ENCODE measurements at places on chromosomes 7 and 10.

DNA sequence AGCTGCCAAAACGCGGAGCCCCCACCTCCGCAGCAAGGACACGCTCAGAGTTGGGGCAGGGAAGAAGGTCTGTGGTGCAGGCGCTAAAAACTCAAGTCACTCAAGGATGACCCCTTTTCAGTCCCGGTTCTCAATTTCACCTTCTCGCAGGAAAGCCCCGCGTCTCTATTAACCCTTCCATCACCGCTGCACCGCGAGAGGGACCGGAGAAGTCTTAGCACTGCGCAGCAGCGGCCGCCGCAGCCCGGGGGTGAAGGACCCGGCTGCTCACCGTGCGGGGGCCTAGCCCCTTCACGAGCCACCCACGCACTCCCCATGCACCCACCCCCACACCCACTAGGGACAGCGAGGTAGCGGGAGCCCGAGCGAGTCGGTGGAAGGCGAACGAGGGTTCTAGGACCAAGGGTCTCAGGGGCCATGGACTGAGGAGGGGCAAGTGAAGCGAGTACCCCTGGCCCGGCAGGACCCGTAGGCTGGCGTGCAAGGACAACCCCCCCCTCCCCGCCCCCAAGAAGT lies 162.9 kb downstream of the SH3PXD2A start:
- DNase-seq, result peak; percentile 75

GRCh38 chr7:12889391-12889790 lies 202.0 kb downstream of the ARL4A start:
- no peak for DNase-seq

DNA sequence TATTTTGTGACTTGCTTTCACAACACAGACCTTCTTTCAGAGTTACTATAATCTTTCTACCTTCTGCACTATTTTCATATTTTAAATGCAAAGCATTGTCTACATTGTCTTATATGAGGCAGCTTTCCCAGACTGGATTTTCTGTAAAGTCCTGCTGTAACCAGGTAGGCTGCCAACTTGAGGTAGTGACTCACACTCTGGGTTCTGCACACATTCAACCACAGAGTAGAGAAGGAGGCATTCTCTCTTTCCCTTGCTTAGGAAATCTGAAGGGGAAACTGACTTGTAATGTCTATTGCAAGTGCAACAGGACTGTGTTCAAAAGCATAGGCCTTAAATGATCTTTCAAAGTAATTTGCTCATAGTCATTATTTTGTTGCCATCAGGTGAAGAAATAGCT lies 461.4 kb downstream of the GRM8 start:
- DNase-seq, result no peak

DNA sequence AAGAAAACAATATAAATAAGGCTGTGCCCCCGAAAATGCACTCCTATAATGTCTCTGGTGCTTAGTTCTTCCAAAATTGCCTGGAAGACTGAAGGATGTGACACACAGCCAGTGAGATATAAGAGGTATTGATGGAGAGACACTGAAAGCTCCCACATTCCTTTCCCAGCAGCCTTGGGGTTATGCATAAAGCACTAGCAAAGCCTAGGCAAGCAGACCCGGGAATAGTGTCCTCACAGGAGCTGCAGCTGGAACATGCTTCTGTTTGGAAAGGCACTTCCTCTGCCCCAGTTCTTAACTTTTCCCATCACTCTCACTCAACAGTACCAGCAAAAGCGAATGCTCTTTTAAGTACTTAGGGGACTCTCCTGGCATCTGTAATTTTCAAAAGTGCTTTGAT lies 178.0 kb downstream of the AMPH start:
- no peak for DNase-seq

DNA sequence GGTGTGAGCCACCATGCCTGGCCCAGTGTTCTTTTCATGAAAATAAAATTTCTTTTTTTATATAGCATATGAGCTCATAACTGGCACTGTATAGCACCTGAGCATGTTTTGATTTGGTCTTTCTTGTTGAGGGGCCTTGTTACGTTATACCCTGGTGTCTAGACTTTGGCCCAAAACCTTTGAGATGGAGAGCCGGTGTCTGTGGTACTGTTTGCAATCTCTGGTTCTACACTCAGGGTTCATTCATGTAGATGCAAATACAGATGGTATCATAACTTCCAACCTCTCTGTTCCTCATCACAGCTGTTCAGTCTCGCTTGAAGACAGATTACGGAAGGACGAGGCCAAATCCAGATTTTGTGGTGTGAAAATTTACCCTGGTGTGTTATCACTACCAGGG lies at the start of gene TAS2R5:
Gene TAS2R5 (plus strand): TSS at position 301 of the 400 bp plus-strand sequence. CDS start 145 bp downstream, outside the sequence.
- no peak for DNase-seq

GRCh38 chr7:132035517-132036362 lies 479.3 kb upstream of the PODXL start:
- DNase-seq, result no peak

DNA sequence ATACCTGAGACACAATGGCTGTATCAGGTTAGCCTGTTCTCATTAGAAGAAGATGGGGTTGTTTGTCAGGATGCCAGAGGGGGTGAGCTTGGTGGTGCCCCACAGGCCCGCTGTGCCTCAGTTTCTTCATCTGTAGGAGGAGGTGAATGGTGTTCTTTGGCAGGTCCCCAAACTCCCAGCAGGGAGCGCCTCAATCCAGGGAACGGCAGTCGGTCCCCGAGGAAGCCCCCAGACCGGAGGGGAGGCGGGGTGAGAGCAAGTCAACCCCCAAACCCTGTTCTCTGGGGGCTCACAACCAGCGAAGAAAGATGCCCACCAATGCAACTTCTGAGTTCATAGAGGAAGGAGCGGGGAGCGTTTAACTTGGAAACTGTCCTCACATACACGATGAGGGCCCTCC lies 16.0 kb downstream of the C10orf105 start:
- no peak for DNase-seq

DNA sequence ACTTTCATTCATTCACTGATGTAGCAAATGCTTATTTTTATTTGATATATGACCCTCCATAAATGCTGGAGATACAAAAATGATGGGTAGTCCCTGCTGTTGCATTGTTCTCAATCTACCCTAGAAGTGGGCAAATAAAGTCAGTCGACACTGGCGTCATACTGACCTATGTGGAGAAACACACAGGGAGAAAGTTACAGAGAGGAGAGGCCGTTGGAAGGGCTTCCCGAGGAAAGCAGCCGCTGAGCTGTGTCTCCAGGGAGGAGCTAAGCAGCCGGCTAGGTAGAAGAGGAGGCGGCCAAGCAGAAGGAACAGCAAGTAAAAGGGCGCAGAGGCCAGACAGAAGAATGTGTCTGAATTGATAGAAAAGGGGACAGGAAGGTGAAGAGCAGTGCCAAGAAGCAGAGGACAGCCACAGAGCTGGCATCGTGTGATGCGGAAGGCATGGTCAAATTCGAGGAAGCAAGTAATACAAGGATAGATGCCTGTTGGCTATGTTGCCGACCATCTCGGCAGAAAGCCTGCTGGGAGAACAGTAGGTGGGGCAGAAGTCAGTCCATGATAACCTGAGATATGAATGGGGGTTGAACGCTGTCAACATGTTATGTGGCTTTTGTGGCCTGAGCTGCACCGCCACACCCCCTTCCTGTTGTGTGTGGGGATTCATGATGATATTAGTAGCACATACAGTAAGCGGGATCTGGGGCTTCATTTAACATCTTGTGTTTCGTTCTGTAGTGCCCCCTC lies 25.9 kb downstream of the ST8SIA6 start:
- DNase-seq, result no peak

GRCh38 chr10:78596556-78596955 lies 472.2 kb upstream of the ZMIZ1 start:
- DNase-seq, result no peak

- DNase-seq, result no peak
Measured at GRCh38 chr10:74282848-74283210, 131.8 kb downstream of the ADK start.

- DNase-seq, result peak; percentile 56
Measured at GRCh38 chr7:92276460-92276864, 30.7 kb downstream of the ANKIB1 start.

GRCh38 chr10:5960070-5960972 lies 17.0 kb downstream of the IL15RA start:
- DNase-seq, result no peak

DNA sequence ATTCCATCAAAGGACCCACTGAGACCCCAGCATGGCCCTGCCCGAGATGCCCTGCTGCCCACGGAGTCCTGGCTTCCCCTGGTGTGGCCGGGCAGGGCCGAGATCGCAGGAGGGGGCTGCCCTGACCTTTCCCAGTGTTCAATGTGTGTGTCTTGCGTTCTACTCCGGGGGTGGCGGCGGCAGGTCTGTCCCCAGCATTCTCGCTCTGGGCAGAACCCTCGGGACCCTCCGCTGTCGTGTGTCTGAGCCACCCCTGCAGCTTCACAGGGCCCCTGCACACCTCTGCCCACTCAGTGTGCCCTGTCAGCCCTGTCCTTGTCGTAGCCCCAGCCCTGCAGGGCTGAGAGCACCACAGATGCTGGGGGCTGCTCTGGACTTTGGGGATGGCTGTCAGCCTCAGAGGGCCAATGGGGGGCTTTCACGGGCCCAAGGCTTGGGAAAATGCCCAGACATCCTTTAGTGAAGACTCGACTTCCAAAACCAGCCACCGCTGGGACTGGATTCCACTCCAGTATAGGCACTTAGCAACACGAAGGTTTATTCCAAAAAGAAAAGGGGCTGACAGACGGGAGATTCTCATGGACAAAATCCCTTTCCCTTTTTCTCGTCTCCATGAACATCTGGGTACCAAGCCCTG lies 30.0 kb upstream of the KNDC1 start:
- no peak for DNase-seq

DNA sequence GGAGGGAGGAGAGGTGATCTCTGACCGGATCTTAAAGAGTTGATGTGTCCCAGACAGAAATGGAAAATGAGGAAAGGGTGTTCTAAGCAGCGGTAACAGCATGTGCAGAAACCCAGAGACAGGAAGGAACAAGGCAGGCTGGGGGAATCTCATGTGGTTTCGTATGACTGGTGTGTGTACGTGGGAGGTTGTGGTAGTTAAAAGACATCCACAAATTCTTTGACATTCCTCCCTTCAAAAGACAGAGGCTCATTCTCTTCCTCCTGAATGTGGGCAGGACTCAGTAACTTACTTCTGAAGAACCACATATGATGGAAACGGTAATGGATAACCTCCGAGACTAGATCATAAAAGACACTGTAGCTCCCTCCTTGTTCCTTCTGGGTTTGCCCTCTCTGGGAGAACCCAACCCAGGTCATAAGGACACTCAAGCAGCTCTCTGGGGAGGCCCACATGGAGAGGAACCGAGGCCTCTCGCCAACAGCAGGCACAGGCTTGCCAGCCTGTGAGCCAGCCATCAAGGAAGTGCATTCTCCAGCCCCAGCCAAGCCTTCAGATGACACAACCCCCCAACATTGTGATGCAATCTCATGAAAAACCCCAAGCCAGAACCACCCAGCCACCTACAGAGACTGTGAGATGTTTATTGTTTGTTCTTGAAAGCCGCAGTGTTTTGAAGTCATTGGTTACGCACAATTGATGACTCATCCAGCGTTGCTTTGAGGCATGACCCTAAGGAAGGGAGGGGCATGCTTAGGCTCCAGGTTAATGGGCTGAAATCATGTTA lies 116.0 kb downstream of the SLIT1 start:
- no peak for DNase-seq

DNA sequence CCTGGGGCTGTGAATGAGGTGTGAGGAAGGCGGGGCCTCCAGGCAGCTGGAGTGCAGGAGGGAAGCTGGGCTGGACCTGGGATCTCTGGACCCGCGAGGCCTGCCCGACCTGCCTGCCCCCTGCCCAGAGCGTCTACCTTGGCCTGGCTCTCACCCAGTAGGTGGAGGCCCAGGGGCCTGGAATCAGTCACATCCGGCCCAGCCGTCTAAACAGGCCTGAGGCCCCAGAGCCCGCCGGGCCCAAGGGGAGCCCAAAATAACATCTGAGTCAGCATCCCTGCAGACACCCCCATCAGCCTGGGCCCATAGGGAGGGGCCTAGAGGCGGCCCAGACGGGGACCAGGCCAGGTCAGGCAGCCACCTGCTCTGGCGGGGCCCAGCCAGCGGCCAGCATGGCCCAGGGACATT lies 15.1 kb upstream of the ELN start:
- peak; percentile 88 for DNase-seq

DNA sequence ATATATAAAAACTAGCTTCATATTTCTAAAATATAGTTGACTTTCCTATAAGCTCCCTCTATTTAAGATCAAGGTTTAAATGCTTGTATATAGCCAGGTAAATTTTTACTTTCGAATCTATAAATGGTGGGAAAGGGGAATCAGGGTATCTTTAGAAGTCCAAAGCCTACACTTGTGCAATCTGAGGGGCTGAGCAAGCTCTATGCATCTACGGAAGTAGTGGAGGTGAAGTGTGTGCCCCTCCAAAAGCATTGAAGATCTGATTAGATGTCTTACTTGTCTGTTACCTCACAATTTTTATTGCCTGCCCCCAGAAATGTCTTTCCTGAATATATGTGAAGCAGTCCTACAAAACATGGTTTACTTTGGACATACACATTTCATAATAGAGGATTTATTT lies 1.6 kb downstream of the AKAP9 start:
- no peak for DNase-seq

DNA sequence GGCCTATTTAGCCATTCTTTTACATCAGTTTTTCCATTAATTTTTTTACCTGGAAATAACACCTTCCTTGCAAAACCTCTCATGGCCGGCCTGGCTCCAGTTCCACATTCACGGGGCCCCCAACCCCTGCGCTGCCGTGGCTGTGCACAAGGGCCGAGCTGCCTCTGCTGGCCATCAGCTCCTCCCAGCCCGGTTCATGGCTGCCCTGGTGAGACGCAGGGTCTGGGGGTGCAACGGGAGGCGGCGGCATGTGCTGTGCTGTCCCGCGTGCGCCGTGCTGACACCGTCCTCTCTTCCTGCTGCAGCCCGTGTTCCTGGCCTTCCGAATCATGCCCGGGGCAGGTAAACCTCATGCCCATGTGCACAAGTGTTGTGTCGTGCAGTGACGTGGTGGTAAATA lies 4.4 kb downstream of the NKX6-2 start:
- DNase-seq, result no peak

DNA sequence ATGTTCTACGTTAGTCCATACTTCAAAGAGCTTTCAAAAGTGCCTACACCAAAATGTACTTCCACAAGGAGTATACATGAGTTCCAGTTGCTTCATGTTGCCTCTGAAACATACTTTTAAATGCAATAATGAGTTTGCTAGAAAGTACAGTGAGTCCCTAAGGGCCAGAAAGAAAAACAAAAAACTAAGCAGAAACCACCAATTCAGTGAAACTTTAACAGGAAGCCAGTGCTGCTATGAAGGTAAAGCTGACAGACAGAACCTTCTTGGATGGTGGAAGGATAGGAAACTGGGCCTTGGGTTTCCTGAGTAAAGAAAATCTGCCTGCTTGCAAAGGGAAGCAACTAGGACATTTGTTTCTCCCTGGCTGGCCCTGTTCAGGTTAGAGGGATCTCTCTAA lies 104.2 kb downstream of the CTTNBP2 start:
- no peak for DNase-seq
